ENCODE measurements at places on chromosomes 1 and 21. TPM values are rescaled to one million over a fixed set of nuclear protein-coding genes. Genes with fewer than 3 reads are reported as not detected.

Gene LEFTY1
- polyA plus RNA-seq = not detected

Gene CDC42BPA
- 0.67 TPM for polyA plus RNA-seq

Gene CFHR5
- polyA plus RNA-seq = not detected

Gene SH2D2A
- 139 TPM for polyA plus RNA-seq

Gene FGGY
- polyA plus RNA-seq = 8.4 TPM

Gene NR5A2
- polyA plus RNA-seq = not detected

Gene OR10K1
- not detected for polyA plus RNA-seq

Gene FCMR
- polyA plus RNA-seq = 454 TPM

Gene AMY1A
- not detected for polyA plus RNA-seq

Gene OR2L5
- not detected for polyA plus RNA-seq

Gene HSF2BP
- not detected for polyA plus RNA-seq

Gene AVPR1B
- not detected for polyA plus RNA-seq

Gene OLIG2
- polyA plus RNA-seq = not detected

Gene OR2T33
- polyA plus RNA-seq = not detected

Gene EPHB2
- not detected for polyA plus RNA-seq

Gene AMY1C
- polyA plus RNA-seq = not detected

Gene DCDC2B
- polyA plus RNA-seq = not detected

Gene ADGRL2
- polyA plus RNA-seq = not detected
